ENCODE measurements at places on chromosomes 5 and 9. TPM values are rescaled to one million over a fixed set of nuclear protein-coding genes. Genes with fewer than 3 reads are reported as not detected.

DNA sequence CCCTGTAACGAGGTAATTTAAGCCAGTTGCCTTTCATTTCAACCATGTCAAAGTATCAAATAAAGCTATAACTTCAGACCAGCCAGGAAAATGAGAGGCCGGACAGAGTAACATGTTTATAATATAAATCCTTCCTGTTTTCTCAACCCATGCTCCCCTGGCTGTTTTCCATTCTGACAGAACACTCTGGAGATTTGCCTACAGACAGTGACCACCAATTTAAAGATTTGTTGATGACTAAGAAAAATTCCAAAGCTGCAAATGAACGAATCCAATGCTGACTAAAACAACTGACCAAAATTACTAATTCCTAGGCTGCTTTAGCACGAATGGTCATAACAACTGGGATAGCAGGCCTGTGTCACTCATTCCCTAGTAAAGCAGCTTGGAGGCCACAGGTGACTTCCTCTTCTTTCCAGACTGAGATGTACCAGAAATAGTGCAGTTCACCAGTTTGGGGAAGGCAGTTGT is 141.4 kb downstream of the AOPEP start:
- H3K4me1 ChIP-seq: peaks cover 63% of the 10 kb centered on the region
- H3K4me3 ChIP-seq: no peak overlapping the region
- H3K27me3 ChIP-seq: no peaks in the 10 kb centered on the region
- H3K36me3 ChIP-seq: no peaks in the 10 kb centered on the region
- peak overlapping the region; percentile 89 for H3K27ac ChIP-seq

DNA sequence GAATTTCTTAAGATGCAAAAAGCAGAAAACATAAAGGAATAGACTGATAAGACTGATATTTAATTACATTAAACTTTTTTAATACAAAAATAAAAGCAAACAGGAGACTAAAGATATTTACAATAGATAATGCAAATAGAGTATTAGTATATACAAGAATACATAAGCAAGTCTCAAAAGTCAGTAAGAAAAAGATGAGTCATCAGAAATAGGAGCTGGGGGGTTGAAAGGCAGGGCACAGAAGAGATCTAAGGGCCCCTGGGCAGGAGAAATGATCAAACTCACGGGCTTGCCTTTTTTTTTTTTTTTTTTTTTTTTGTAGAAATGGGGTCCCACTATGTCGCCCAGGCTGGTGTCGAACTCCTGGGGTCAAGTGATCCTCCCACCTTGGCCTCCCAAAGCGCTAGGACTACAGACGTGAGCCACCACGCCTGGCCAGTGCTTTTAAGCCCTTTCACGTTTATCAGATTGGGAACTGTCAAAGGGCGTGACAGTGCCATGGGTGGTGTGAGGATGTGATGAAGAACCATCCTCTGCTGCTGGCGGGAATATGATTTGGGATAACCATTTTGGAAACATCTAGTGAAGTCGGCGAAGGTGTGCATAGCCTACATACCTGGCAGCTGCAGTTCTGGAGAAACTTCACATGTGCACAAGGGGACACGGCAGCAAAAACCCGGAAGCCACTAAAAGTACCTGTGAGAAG is 126.1 kb downstream of the CACNA1B start:
- no peaks in the 10 kb centered on the region for H3K4me1 ChIP-seq
- peaks cover 4% of the 10 kb centered on the region for H3K27me3 ChIP-seq
- H3K4me3 ChIP-seq: no peak overlapping the region
- no peak overlapping the region for H3K27ac ChIP-seq
- H3K36me3 ChIP-seq: no peaks in the 10 kb centered on the region

- DNase-seq: no peak
- no peaks in the 10 kb centered on the region for H3K36me3 ChIP-seq
- H3K27ac ChIP-seq: peak overlapping the region; percentile 38
- no peak overlapping the region for H3K4me3 ChIP-seq
Measured at GRCh38 chr5:61302200-61302563, 29.9 kb upstream of the ZSWIM6 start.

The GHR gene
- 11.6 TPM for total RNA-seq

- no peak for DNase-seq
- no peak overlapping the region for H3K4me3 ChIP-seq
- no peak overlapping the region for H3K27ac ChIP-seq
- no peaks in the 10 kb centered on the region for H3K27me3 ChIP-seq
- H3K36me3 ChIP-seq: no peaks in the 10 kb centered on the region
Measured at GRCh38 chr9:19995619-19996018, 206.8 kb upstream of the SLC24A2 start.

The NIM1K gene
- not detected for total RNA-seq

GRCh38 chr9:79433703-79434102 is 138.1 kb upstream of the TLE4 start:
- no peak overlapping the region for H3K4me3 ChIP-seq
- no peak overlapping the region for H3K27ac ChIP-seq
- H3K36me3 ChIP-seq: no peaks in the 10 kb centered on the region
- DNase-seq: no peak
- H3K4me1 ChIP-seq: no peaks in the 10 kb centered on the region

The KCNIP1 gene
- total RNA-seq: not detected

The EIF4E1B gene
- not detected for total RNA-seq

DNA sequence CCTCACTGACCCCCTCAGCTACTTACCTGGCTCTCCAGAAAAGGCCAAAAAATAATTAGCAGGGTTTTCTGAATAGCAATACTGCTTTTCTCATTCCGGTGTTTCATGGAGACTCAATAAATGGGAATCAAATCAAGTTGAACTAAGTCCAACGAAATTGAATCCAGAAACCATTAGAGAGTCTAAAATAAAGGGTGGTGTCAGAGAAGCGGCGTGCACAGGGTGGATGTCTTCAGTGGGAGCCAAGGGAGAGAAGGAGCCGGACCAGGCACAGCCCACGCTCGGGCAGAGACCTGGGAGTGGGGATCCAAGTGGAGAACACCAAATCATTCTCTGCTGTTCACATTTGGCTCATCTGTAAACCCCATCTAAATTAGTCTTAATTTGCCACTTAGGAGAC is 40.2 kb upstream of the WWC1 start:
- H3K4me3 ChIP-seq: no peak overlapping the region
- H3K27ac ChIP-seq: no peak overlapping the region
- H3K36me3 ChIP-seq: no peaks in the 10 kb centered on the region
- no peaks in the 10 kb centered on the region for H3K27me3 ChIP-seq

The SLC36A3 gene
- not detected for total RNA-seq

- no peak for DNase-seq
- H3K27ac ChIP-seq: no peak overlapping the region
- H3K4me1 ChIP-seq: peaks cover 53% of the 10 kb centered on the region
- H3K4me3 ChIP-seq: no peak overlapping the region
Measured at GRCh38 chr5:74412066-74412465, 228.5 kb downstream of the ENC1 start.

The DIRAS2 gene
- not detected for total RNA-seq

DNA sequence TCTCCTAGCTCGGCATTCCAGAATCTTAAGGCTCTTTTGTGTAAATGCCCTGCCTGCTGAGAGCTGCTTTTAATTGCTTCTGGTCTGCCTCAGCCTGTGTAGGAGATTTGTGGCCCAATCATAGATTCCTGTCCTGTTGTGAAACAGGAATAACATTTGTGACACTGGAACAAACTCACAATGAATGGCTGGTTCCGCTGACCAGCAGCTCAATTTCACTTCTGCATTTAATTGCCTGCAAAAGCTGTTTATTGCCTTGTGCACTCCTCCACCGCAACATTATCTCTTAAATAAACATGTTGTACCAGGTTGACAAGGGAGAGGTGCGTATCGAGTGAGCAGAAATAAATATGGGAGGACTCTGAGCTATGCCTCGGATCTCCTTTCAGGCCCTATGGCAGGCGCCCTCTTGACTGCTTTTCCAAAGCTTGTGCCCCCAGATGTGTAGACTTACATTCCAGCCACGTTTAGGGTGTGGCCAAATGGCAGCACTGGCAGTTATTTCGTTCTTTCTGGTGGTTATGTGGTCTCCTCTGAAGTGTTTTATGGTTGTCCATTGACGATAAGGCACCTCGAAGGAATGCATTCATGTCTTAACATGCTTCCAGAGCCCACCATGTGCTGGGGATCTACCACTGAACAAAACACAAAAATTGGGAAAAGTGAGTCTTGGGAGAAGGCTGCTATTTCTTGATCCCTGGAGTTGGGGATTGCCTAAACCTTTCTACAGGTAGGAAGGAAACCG is 58.1 kb downstream of the DMRT1 start:
- H3K4me1 ChIP-seq: no peaks in the 10 kb centered on the region
- H3K4me3 ChIP-seq: no peak overlapping the region

DNA sequence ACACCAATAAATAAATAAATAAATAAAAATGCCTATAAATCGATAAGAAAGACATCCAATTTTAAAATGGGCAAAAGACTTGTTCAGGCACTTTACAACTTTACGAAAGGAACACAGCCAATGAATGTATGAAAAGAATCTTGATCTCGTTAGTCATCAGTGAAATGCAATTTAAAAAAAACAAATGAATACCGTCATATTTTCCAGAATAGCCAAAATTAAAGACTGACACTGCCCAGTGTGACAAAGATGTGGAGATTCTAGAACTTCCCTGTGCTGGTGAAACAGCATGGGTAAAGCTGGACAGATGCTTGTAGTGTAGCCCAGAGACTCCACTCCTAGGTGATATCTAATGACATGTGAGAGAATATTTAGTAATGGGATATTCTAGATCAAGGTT is 127.1 kb downstream of the GOLPH3 start:
- no peaks in the 10 kb centered on the region for H3K36me3 ChIP-seq
- H3K27ac ChIP-seq: no peak overlapping the region
- no peaks in the 10 kb centered on the region for H3K27me3 ChIP-seq

The GABRA1 gene
- not detected for total RNA-seq

DNA sequence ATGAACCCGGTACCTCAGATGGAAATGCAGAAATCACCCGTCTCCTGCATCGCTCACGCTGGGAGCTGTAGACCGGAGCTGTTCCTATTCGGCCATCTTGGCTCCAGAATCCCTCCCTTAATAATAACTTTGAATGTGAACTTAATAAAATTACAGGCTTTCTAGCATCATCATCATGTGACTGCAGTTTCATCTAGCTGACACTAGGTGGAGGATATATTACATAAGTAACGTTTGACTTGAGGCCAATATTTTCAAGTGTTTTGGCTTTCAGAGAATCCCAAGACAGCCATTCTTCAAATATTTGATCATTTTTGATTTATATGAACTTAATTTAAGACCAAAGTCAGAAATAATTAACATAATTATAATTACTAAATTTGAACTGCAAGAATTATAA is 474.9 kb upstream of the CDH10 start:
- no peak for DNase-seq
- no peaks in the 10 kb centered on the region for H3K4me1 ChIP-seq
- H3K4me3 ChIP-seq: no peak overlapping the region

GRCh38 chr5:134555890-134556311 is 30.4 kb downstream of the JADE2 start:
- H3K36me3 ChIP-seq: peaks cover 9% of the 10 kb centered on the region
- DNase-seq: peak; percentile 39
- H3K4me3 ChIP-seq: no peak overlapping the region
- H3K27ac ChIP-seq: peak overlapping the region; percentile 33
- H3K4me1 ChIP-seq: peaks cover 23% of the 10 kb centered on the region
- H3K27me3 ChIP-seq: no peaks in the 10 kb centered on the region

The CCDC171 gene
- 1.1 TPM for total RNA-seq

The TIMD4 gene
- 2.8 TPM for total RNA-seq

The FEM1C gene
- total RNA-seq: 46.0 TPM

DNA sequence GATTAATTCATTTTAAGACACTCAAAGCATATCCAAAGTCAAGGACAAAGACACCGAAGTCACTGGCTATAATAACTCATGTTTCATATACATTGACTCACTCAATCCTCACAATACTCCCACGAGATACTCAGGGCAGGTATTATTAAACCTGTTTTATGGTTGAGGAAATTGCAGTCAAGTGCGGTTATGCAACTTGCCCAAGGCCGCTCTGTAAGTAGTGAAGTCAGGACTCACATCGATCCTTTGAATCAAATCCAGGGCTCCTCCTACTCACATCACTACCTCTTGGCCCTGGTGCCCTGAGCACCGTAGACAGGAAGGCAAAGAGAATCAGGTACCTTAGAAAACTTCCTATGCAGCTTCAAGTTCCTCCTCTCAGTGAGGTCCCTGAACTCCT is 87.8 kb upstream of the APC start:
- H3K4me1 ChIP-seq: peaks cover 7% of the 10 kb centered on the region
- no peak overlapping the region for H3K27ac ChIP-seq
- DNase-seq: peak; percentile 68
- H3K27me3 ChIP-seq: no peaks in the 10 kb centered on the region

DNA sequence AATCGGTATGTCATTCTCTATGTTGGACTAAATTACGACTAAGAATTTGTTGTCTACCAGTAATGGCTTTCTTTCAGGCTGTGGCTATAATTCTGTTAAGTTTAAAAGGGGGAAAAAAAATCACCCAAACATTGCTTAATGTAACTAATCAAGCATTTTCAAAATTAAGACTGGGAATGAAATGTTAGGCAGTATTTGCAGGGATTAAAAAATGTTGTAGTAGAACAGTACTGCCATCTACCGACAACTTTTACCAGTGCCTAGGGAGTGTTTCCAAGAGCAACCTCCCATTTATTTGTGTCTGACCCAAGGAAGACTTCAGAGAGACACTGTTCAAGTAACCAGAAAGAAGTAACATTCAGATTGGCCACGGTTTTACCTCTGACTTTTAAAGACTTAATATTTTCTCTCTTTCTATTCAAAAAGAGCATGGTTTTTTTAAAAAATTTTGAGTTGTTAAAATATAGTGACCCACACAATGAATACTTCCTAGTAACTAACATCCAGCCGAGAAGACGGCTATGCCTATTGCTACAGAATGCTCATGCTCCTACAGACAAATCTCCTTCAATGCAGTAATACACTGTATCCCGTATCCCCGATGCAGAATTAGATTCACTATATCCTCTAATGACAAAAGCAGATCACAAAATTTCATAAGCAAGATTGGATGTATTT is 92.4 kb downstream of the ARL15 start:
- H3K36me3 ChIP-seq: no peaks in the 10 kb centered on the region
- no peaks in the 10 kb centered on the region for H3K27me3 ChIP-seq

The ZBED3 gene
- 10.3 TPM for total RNA-seq

DNA sequence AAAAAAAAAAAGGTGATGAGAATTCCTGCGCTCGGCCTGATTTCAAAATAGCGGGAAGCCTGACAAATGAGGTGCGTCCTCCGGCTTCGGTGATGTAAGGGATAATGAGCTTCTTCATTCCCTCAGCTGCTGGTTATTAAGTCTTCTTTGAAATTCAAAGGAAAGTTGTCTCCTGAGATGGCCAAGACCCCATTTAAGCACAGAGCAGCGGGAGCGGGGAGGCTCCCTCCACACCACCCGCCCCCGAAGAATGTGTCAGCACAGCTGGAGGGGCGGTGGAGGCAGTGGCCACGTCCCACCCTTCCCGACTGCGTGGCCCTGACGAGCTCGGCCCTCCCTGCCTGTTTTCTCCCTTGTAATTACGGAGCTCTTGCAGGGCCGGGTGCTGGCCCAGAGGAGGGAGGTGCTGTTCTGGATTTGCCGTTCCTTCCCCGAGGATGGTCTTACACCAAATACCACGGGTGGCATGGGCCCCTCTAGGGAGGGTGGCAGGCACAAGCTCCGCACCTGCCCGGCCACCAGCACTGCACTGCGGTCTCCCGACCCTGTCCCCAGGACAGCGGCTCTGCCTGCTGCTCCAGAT is 31.0 kb downstream of the SLC9A3 start:
- no peak overlapping the region for H3K27ac ChIP-seq
- H3K36me3 ChIP-seq: no peaks in the 10 kb centered on the region
- peaks cover 42% of the 10 kb centered on the region for H3K27me3 ChIP-seq
- no peaks in the 10 kb centered on the region for H3K4me1 ChIP-seq

GRCh38 chr5:53438486-53439472 is 41.6 kb upstream of the FST start:
- DNase-seq: no peak
- no peak overlapping the region for H3K4me3 ChIP-seq
- H3K4me1 ChIP-seq: no peaks in the 10 kb centered on the region
- H3K27me3 ChIP-seq: no peaks in the 10 kb centered on the region
- H3K27ac ChIP-seq: no peak overlapping the region

Measured in transverse colon (tissue), 4 donors.